ENCODE measurements at places on chromosomes 5 and 9. TPM values are rescaled to one million over a fixed set of nuclear protein-coding genes. Genes with fewer than 3 reads are reported as not detected.

The SAPCD2 gene
- 7.5 TPM for polyA plus RNA-seq

The PDE6A gene
- polyA plus RNA-seq = 1.0 TPM

The HINT2 gene
- 43.1 TPM for polyA plus RNA-seq

The NACC2 gene
- polyA plus RNA-seq = 4.5 TPM

The BTNL3 gene
- 0.02 TPM for polyA plus RNA-seq

The LAMC3 gene
- 1.1 TPM for polyA plus RNA-seq

The ORM1 gene
- 0.11 TPM for polyA plus RNA-seq

The IL33 gene
- polyA plus RNA-seq = 5.8 TPM

The NMUR2 gene
- polyA plus RNA-seq = 0.06 TPM

The OR2Y1 gene
- not detected for polyA plus RNA-seq

The BARHL1 gene
- polyA plus RNA-seq = not detected

The OTP gene
- polyA plus RNA-seq = not detected

The PCDHGB7 gene
- 1.4 TPM for polyA plus RNA-seq

The UAP1L1 gene
- 3.8 TPM for polyA plus RNA-seq

The DDX4 gene
- not detected for polyA plus RNA-seq

The AGXT2 gene
- not detected for polyA plus RNA-seq

The SPINK6 gene
- 0.06 TPM for polyA plus RNA-seq

The CKS2 gene
- polyA plus RNA-seq = 74.8 TPM

The ANKRD20A1 gene
- 5.2 TPM for polyA plus RNA-seq

The COMMD10 gene
- polyA plus RNA-seq = 19.8 TPM

The SVEP1 gene
- 0.18 TPM for polyA plus RNA-seq

The SREK1 gene
- polyA plus RNA-seq = 41.8 TPM

The SLC6A3 gene
- polyA plus RNA-seq = 0.11 TPM

The GPRIN1 gene
- polyA plus RNA-seq = 0.72 TPM

The RECK gene
- polyA plus RNA-seq = 1.5 TPM

The SOX30 gene
- polyA plus RNA-seq = 0.05 TPM

The MARCOL gene
- polyA plus RNA-seq = not detected

The GABRA6 gene
- polyA plus RNA-seq = not detected

The PSIP1 gene
- polyA plus RNA-seq = 15.0 TPM

The PCDHB16 gene
- 0.08 TPM for polyA plus RNA-seq

The TLR4 gene
- polyA plus RNA-seq = 0.47 TPM

The ENTPD2 gene
- polyA plus RNA-seq = 1.5 TPM

The SPATA31A5 gene
- not detected for polyA plus RNA-seq

The TIMD4 gene
- not detected for polyA plus RNA-seq

The ARSI gene
- 1.6 TPM for polyA plus RNA-seq

The SLC4A9 gene
- polyA plus RNA-seq = 0.14 TPM

The GLRA1 gene
- polyA plus RNA-seq = not detected

The UBE2B gene
- 107 TPM for polyA plus RNA-seq

The SLC34A1 gene
- 0.13 TPM for polyA plus RNA-seq

The ANKRA2 gene
- 9.8 TPM for polyA plus RNA-seq

The OR5C1 gene
- polyA plus RNA-seq = not detected

The SAXO1 gene
- polyA plus RNA-seq = 0.02 TPM

The NUTM2G gene
- polyA plus RNA-seq = not detected

The PKD2L2 gene
- polyA plus RNA-seq = 0.02 TPM

The MAMDC2 gene
- 3.3 TPM for polyA plus RNA-seq

The DRD1 gene
- polyA plus RNA-seq = 0.08 TPM

Measured in esophagus (tissue), 2 donors.